ENCODE measurements at places on chromosomes 7 and 10.

DNA sequence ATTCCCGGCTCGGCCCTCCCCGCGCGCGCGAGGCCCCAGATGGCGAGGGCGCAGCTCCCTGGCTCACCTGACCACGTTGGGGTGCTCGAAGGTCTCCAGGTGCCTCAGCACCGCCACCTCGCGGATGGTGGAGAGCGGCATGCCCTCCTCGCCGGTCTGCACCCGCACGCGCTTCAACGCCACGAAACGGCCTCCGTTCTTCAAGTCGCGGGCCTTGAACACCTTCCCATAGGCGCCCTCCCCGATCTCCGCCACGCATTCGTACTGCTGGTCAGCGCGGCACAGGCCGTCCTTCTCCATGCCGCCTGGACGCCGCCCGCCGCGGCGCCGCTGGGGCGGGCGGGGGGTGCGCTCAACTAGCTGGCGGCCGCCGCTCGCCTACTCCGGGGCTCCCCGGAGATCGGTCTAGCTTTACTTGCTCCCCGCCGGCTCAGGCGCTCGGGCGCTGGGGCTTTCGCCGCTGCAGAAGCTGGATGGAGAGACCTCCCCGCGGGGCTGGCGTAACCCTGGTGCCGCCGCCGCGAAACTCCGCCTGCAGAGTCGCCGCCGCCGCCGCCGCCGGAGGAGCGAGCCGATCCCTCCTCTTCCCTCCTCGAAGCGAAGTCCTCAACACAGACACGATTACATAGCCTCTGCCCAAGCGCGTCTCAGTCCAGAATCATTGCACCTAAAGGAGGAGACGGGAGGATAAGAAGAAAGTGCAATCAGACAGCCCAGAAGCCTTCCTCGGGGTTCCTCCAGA is 3.2 kb downstream of the CDK6 start:
- DNase-seq: peak; percentile 66

- DNase-seq: no peak
Measured at GRCh38 chr10:35463105-35463867, 127.0 kb downstream of the CCNY start.

DNA sequence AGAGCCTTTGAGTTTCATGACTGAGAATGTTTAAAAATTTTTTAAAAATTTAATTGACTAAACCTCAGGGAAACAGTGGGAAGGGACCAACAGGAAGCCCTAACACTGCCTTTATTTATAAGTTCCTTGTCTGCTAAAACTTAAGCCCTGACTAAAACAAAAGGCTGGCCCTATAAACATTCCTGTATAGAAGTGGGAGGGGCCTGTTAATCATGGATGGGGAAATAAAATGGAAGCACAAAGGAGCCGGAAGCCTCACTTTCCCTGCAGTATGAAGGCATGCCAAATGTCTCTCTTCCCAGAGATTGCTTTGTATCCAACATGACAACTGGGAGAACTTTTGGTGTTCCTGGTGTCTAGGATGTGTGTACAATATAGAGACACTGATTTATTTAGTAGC is 66.0 kb downstream of the VPS50 start:
- no peak for DNase-seq

GRCh38 chr10:13518076-13518692 is 10.6 kb downstream of the BEND7 start:
- no peak for DNase-seq

GRCh38 chr10:46304062-46304461 is 17.3 kb downstream of the ANTXRL start:
- DNase-seq: no peak

DNA sequence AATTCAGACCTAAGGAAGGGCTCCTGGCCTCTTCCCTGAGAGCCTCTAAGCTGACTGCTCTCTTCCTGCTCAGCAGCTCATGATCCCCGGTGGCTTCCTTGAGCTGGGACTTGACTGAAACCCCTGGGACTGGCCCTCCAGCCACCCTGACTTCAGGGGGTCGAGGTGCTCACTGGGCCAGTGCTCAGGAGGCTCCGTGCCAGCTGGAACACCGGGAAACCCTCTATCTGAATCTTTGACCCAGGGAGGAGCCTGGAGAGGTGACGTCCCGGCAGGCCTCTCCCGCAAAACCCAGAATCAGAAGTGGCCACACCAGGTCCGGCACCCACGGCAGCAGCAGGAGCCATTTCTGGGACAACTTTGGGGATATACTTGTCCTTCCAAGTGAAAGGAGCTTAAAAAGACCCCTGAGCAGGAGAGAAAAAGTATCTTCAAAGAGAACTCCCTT is 110.7 kb downstream of the WDR37 start:
- no peak for DNase-seq

- DNase-seq: no peak
Measured at GRCh38 chr7:147081117-147081516, 964.5 kb downstream of the CNTNAP2 start.

DNA sequence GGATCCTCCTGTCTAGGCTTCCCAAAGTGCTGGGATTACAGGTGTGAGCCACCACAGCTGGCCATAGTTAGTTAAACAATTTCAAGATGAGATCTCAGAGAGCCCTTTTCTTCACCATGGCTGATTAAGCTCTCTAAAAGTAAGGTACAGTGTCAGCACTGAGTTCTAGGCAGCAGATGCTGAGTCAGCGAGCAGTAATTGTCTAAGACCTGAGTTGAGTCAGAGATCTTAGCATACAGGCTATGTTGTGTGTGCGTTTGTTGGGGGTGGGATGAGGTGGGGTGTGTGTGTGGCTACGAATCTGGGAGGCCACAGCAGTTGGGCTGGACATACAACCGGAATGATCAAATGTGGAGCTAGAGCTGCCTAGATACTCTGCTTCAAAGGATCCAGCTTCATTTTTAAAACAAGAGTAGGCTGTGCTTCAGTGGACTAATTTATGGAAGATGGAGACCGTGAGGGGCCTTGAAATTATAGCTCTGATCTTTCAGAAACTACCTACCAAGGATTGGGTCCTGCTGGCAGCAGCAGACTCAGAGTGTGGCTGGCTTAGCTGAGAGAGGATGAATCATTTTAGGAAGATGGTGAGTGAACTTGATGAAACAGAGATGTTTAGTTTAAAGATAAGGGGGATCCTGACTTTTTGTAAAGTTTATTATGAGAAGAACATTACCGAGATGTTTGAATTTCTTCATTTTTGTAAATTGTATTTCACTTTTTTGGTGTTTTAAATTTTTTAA is 17.5 kb upstream of the MTPN start:
- no peak for DNase-seq
